Stimulated activated CD4-positive, alpha-beta T cell treated with anti-CD3 and anti-CD28 coated beads, Interleukin-2, amount 100 ng/mL, for 4 hours (primary cell): ENCODE measurements at places on chromosomes 6 and 20.
A peak's percentile ranks its signal among the peaks of the same experiment; 100 is the strongest.

- no peak for DNase-seq
Measured at GRCh38 chr20:9503526-9504245, 10.7 kb upstream of the LAMP5 start.

DNA sequence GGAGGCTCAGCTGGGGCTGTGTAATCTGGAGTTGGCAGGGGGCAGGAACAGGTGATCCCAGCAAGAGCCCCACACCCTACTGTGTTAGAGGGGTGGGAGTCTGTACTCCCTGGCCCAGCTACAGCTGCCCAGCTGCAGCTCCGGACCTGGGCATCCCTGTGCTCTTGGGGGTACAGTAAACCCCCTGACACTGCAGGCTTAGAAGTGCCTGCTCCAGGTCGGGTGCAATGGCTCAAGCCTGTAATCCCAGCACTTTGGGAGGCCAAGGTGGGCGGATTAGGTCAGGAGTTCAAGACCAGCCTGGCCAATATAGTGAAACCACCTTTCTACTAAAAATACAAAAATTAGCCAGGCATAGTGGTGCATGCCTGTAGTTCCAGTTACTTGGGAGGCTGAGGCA lies 1228.6 kb upstream of the EYS start:
- DNase-seq, result no peak

DNA sequence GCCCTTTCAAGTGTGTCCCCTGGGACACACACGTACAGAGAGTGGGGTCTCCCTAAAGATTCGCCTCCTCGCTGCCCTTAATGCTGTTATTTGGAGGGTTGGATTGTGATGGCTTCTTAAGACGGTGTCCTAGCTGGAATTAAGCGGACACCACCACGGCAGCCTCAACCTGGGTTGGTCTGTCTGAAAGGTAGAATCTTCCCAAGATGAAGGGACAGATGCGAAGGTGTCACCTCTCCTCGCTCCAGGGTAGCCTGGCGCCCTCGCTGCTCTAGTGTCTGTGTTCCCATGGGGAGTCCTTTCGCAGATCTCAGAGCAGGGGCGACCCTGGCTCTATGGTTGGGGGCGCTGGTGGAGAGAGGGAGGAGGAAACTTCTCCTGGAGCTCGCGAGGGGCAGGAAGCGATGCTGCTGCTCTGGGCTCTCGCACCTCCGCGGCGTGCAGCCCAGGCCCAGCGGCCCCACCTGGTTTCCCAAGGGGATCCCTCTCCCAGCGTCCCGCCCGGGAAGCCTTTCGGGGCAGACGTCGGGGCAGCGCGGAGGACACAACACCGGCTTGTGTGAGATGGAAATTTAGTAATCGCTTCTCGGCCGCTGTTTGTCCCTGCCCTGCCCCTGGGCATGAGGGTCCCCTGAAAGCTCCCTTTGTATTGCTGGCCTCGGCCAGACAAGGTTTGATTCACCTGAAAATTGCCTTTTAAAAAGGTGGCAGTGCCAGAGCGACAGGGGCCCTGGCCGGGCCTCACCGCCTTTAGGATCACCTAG lies 1.7 kb downstream of the RSPO3 start:
- no peak for DNase-seq

- peak; percentile 22 for DNase-seq
Measured at GRCh38 chr6:24719125-24719971, at the start of gene C6orf62. TSS of gene C6orf62 (minus strand) at chr6:24719154. CDS start at chr6:24718668, 486 bp downstream.

GRCh38 chr20:57654363-57654997 lies 34.3 kb upstream of the ZBP1 start:
- peak; percentile 31 for DNase-seq

DNA sequence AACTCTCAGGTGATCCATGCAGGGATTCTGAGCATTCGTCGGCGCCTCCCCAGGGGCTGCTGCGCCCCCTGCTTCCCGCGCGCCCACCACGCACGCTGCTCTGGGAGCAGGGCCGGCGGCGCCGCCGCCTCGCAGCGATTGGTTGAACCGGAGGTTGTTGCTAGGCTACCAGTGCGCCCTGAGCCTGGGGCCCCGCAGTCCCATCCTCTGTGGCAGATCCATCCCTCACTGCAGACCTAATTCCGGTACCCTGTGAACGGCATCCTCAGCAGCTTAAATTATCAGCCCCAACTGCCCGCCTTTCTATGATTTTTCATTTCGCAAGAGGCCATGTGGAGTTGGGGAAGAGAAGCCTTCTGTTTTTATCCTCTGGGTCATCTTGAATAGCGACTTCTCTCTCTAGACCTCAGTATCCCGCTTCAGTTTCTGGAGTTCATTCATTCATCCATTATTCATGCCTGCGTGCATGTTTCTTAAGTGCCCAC lies 15.4 kb downstream of the PNPLA1 start:
- DNase-seq, result no peak
